B cell (primary cell): ENCODE measurements at places on chromosomes 16 and 17.

- no peak for DNase-seq
These were observed 2.9 kb downstream of the SLC47A2 start for GRCh38 chr17:19713462-19713861.

- DNase-seq: no peak
These were observed 193.4 kb upstream of the CPHXL start for GRCh38 chr16:75919664-75920063.

GRCh38 chr16:5633845-5634440, 536.3 kb upstream of the EEF2KMT start:
- no peak for DNase-seq

- DNase-seq: no peak
These were observed 84.8 kb upstream of the TNRC6C start for GRCh38 chr17:77873500-77874302.

DNA sequence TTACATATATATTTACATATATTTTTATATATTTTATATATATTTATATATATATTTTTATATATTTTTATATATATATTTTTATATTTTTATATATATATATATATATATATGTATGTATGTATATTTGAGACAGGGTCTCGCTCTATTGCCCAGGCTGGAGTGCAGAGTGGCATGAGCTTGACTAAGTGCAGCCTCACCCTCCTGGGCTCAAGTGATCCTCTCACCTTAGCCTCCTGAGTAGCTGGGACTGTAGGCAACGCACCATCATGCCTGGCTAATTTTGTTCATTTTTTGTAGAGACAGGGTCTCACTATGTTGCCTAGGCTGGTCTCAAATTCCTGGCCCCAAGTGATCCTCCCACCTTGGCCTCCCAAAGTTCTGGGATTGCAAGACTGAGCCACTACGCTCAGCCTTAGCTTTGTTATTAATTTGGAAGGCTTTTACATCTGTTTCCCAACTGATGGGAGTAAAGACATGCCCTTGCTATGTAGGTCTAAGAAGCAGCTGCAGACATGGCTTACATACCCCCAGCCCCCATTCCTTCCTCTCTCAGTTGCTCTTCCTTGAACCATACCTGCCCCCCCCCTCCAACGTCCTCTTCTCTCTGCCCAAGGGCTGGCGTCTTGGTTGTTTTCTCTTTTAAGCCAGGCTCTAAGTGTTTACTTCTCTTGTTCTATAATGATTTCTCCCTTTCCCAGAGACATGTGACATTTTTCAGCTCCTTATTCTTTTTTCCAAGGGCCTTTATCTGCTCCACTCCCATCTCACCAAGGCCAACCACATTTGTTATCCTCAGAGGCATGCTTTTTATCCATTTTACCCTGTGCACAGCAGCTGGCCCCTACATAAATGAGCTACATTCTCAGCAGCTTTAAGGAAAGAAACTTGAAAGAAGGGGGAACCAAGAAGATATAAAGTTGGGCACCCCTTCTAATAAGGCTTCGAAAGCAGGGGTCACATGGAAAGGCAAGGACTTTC, 64.2 kb upstream of the ATF7IP2 start:
- no peak for DNase-seq

DNA sequence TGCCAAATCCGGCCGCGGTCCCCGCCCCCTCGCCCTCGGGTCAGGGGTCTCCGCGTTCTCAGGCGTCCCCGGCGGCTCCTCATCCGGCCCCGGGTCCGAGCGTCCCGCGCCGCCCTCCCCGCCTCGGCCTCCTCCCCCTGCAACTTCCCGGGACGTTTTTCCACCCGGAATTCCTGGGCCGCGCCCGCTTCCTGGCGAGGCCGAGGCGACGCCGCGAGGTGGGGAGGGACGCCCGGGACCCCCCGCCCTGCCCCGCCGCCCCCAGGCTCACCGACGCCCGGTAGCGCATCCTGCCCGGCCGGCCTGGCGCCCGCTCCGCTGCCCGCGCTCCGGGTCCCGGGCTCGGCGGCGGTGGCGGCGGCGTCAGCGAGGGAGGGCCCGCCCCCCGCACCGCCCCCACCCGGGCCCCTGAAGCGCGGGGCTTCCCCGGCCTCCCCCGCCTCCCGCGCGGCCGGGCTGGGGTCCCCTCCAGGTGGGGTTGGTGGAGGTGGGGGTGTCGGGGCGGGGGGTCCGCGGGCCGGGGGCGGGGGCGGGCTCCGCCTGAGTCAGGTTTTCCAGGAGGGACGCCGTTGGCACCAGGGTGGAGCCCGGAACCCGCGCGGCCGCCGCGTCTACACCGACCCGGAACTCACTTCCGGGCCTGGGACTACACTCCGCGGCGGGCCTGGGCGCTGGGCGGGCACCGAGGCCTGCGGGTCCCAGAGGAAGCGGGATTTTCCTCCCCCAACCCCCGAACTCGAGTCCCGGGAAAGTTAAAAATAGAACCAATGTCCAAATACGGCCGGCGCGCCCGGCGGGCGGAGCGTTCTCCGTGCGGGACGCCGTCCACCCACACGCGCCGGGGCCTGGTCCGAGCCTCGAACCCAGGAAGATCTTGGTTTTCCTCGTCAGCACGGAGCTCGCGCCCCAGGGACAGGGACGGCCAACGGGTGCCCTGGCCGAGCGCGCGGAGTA, 6.8 kb downstream of the MYO1C start:
- DNase-seq: peak; percentile 69

GRCh38 chr16:67451704-67452435, 20.9 kb downstream of the HSD11B2 start:
- no peak for DNase-seq

DNA sequence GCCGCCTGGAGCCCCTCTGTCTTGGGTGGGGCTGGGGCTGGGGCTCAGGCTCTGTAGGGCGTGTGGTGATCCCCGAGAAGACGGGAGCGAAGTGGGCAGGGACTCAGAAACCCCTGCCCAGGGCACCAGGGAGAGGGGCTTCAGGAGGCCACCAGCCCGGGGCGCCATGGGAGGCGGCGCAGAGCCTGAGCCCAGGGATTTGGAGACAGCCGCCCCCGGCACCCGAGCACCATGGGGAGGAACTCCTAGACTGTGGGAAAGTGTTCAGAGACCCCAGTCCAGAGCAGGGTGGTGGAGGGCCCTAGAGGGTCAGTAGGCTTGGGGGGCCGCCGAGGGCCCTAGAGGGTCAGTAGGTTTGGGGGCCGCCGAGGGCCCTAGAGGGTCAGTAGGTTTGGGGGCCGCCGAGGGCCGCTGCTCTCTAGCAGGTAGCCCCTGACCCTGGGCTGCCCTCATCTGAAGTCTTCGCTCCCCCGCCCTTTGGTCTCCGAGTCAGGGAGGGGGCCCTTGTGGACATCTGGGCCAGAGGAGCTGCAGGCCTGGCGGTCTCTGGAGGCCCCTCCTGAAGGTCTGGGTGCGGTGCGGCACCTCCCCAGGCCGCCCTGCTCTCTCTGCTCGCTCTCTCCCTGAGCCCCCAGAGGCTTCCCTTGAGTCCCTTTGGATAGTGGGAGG, 734 bp downstream of the ARHGDIG start:
- no peak for DNase-seq

- no peak for DNase-seq
These were observed 137.9 kb downstream of the SLC39A11 start for GRCh38 chr17:72954579-72954978.

DNA sequence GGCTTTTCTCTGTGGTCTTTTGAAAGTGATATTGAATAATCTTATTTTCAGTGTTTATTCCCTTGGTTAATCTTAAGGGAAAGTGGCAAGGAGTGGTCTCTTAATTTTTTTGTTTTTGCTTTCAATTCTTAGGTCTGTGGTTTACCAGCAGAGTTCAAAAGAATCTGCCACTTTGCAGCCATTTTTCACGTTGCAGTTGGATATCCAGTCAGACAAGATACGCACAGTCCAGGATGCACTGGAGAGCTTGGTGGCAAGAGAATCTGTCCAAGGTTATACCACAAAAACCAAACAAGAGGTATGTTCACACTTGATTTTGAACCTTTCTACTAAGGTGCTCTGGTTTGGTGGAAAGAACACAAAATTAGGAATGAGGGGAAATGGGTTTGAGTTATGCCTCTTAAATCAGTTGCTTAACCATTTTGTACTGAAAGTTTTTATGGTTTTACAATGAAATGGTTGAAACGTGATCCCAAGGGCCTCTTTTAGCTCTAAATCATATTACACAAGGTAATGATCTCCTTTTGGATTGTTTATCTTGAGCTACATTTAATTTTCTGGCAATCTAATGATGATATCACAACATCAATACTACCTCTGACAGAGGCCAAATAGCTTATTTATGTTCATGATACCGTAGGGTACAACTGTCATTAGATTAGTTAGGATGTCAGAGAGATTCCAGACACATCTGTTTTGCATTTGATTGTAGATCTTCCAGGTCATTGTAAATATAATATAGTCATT, 51.6 kb upstream of the CRISPLD2 start:
- DNase-seq: no peak

GRCh38 chr16:25126820-25127232, 15.3 kb downstream of the LCMT1 start:
- DNase-seq: no peak

- peak; percentile 99 for DNase-seq
These were observed at the start of gene NEK8 for GRCh38 chr17:28728364-28729200. Gene NEK8 (plus strand): TSS chr17:28728788. CDS start chr17:28728814, 26 bp downstream.

GRCh38 chr16:59164461-59164860, 430.3 kb upstream of the GOT2 start:
- no peak for DNase-seq

GRCh38 chr16:51391798-51392511, 240.9 kb upstream of the SALL1 start:
- no peak for DNase-seq

GRCh38 chr17:35433075-35433894, 985 bp upstream of the SLFN12 start:
- DNase-seq: peak; percentile 11
